ENCODE measurements at places on chromosomes 11 and 22.

DNA sequence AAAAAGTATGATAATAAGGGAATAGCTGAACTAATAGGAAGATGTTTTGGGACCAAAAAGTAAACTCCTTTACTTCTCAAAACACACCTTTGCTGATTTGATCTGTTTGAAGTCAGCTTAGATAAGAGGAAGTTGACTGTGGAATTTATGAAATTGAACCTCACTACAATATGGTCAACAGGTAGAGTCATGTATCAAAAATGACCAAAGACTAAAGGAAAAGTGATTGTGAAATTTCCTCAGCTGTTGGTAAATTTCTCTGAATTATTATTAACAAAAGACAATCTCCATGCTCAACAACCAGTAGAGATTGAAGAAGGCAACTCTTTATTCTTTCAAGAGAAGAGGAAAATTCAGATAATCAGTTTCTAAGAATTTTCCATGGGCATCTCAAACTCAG is 826.5 kb downstream of the KCNA4 start:
- no peak for DNase-seq

DNA sequence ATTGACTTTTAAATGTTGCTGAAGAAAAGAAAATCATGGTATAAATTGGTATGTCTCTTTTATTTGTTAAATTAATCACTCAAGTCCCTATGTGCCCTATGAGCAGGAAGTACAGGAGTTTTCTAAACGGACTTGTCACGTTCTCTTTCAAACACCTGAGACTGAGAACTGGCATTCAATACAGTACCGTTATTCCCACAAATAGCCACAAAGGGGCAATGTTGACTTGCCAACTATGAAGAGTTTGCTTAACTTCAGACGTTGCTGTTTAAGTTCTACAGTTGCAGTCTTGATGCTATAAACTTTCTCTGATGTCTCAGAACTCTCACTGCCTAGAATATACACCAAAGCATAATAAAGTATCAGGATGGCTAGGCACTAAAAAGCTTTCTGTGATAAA is 7.6 kb downstream of the OR56A1 start:
- peak; percentile 4 for DNase-seq

DNA sequence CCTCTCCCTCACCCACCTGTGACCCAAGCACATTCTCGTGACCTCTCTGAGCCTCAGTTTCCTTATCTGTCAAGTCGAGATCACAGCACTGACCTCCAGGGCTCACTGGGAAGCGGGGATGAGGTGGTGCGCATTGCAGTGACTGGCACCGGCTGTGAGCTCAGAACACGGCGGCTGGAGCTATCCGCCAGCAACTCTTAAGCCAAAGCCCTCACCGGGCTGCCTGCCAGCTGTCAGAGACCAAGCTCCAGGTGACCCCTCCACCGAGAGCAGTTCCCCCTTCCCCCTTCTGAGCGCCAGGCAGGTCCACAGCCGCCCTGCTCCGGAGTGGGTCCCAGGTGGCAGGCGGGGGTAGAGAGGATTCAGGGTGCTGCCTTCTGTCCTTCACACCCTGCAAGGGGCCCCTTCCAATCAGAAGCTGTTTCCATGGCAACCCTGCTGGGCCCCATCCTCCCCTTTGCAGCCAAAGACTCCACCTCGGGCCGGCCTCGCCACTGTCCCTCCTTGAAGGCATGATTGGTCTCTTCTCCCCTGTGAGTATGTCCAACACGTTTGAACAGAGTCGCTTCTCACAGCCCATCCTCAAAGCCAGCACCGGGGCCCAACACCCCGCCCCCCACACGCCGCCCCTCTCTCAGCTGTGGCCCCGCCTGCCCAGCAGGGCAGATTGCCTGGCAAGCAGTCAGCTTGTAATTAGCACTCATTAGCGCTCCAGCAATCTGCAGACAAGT is 98.7 kb downstream of the WNT7B start:
- DNase-seq = no peak

DNA sequence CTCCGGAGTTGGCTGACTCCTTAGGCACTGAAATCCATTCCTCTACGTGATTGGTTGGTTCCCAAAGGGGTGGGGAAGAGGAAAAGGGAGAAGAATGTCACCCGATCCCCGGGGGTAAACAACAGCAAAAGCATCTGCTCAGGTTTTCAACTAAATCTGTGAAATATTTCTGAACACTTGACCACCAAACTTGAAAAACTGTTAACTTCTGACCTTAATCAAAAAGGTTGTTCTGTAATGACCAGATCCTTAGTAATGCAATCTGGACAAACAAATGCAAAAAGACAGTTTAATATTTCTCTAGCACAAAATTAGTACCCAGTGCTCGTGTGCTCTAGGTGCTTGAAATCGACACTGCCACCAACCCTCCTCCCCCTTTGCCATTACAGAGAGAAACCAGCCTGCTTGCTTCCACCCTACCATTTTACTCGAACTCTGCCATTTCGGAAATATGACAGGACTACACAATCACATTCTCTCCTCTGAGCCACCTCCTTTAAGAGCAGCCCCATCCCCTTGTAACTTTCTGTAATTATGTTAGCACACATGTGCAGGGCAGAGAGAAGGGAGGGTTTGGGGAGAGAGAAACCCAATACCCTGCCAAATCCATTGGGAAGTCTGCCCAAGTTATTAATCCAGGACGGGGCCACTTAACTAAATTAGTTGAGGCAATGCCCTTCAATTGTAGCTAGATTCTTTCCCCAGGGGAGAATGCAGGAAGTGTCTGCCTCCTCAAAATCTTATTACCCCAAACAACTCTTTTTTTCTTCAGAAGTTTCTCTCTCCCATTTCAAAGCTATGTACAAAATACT is 113.8 kb downstream of the RBFOX2 start:
- no peak for DNase-seq

DNA sequence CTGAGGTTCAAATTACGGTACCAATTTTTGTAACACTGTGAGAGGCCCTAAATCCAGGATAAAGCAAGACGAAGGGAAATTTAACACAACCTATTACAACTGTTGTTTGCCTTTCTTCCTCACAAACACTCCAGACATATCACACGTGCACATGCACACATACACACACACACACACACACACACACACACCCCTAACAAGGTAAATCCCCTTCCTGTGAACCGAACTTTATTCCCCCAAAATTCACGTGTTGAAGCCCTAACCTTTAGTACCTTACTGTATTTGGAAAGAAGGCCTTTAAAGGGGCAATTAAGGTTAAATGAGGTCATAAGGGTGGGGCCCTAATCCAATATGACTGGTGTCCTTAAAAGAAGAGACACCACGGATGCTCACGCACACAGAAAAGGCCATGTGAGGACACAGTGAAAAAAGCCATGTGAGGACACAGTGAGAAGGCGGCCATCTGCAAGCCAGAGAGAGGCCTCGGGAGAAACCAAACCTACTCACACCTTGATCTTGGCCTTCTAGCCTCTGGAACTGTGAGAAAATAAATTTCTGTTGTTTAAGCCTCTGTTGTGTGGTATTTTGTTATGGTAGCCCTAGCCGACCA is 1.8 kb downstream of the SERGEF start:
- DNase-seq = peak; percentile 1

DNA sequence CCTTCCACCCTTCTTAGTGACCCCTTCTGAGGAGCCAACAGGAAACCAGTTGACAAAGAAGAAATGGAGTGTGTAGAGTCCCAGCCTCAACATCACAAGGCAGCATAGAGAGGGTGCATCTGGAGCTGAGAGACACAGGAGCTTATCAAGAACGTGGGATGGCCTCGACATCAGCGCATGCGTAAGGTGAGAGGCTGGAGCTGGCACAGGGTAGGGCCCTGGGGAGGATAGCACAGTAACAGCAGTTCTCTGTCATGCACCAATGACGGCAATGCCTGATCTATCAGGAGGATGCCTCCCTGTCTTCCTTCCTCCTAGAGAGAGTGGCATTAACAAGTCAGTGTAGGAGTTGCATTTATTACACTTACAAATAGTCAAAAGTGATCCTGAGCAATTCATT is 426.1 kb downstream of the NTM start:
- DNase-seq = no peak

DNA sequence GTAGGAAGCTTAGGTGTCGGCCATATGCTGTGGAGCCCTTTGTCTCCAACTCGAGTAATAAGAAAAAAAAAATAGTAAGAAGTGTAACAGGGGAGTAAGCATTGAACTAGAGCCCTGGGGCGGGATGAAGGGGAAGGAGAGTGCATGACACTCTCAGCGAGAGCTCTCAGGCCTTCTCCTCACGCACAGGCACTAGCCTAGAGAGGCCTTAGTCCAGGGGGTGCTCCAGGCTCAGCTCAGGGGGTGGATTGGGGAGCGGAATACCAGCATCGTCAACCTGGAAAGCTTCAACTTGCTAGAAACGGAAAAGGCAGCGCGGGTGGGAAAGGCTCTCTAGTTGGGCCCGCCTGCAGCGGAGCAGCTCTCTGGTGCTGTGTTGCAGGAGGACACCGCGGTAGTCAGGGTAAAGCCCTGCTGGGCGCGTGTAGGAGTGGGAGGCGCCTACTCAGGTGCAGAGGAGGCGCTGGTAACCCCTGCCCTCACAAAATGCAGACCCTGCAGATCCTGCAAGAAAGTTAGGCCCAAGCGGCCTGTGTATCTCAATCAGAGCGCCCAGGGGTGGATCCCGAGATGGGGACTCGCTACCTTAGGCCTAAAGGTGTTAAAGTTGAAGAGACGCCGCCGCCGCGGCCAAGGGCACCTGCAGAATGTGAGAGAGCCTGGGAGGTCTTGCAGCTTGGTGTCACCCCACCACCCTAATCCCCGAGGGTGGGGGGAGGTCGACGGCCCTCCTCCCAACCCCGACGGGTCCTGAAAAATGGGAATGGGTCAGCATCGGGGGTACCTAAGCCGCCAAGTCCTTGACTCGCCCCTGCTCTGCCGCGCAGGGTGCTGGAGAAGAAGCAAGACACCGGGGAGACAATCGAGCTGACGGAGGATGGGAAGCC is 2.8 kb downstream of the SLC17A6 start:
- no peak for DNase-seq

- no peak for DNase-seq
Observed at GRCh38 chr11:73312851-73313327, 4.8 kb downstream of the ARHGEF17 start.

GRCh38 chr22:44423556-44424358 is 74.3 kb downstream of the RTL6 start:
- DNase-seq = no peak

DNA sequence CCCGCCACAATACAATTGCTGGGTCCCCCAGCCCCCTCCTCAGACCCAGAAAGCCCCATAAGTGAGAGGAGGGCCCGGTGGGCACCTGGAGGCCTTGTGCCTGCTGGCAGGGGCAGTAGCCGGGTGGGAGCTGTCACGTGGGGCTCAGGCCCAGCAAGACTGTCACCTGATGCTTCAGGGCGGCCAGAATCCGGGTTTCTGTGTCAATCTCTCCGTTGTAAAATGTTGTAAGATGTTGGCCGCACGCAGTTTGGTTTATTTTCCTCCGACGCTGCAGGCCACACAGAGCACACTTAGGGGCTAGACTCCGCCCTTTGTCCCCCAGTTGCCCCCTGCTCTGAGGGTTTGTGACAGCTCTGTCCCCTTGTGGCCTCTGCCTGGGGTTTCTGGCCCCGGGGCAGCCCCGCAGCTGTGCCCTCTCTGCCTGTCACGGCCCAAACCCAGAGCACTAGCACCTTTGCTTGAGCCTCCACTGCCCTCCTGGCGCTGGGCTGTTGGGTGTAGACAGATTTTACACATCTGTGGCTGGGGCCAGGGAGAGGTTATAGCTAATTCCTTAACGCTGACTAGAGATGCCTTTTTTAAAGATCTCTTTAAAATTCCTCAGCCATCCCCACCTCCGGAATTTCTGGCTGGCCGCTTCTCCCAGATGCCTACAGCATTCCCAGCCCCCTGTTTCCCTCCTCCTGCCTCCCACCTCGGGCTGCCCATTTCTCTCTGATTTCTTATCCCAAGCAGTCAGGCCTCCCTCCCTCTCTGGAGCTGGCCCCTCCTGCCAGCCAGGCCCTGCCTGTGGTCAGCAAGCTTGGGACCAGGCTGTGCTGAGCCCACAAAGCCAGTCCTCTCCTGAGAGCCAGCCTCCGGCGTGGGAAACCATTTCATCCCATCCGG is 3.2 kb upstream of the PRR5 start:
- DNase-seq = no peak

DNA sequence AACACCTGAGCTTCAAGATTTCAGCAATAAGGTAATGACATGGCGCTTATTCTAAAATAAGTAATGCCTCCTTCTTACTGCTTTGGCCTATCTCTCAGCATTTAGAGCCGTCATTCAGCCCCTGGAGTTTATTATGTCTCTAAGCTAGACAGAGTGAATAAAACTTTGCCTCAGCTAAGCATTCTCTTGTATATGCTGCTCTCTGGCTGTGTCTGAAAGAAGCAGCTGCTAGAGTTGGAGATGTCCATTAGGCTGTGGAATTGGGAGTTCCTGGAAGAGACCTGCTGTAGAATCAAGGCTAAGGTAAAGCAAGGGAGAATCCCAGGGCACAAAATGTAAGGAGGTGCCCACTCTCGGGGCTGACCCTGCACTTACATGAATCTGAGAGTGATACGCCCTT is 35.5 kb upstream of the TTC12 start:
- no peak for DNase-seq

GRCh38 chr11:105100206-105100605 is 39.4 kb downstream of the CARD18 start:
- peak; percentile 23 for DNase-seq

DNA sequence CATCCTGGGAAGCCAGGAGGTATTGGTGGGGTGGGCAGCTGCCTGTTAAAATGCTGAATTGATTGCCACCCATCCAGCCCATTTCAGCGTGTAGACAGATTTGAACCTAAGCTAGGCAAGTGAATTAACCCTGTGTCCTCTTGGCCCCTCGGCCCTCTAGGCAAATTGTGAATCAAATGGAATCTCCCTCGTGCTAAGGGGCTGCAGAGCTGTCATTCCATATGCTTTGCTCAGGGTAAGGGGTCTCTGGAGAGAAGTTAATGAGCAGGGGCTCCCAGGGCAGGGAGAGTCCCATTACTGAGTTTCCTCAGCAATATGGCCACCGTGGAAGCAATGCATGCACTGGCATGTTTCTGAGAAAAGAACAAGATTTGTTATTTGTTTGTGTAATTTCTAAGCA is 117.7 kb upstream of the RCN1 start:
- DNase-seq = no peak

- DNase-seq = no peak
Observed at GRCh38 chr22:49227670-49228069, 600.0 kb downstream of the BRD1 start.

DNA sequence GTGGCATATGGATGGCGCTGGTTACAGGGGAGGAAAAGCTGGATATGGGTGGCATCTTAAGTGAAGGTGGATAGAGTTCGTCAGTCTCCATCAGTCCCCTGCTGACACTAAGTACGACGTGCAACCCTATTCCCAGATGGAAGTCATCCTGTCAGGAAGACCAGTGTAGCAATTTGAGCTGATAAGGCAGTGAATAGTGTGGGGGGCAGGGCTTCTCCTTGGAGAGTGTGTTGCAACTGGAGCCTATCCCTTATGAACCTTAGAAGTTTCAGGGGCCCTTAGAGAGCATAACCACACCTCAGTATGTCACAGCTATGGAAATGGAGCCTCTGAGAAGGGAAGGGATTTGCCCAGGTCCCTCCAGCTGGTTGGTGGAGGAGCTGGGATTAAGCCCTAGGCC is 36.1 kb upstream of the ANKK1 start:
- DNase-seq = no peak

DNA sequence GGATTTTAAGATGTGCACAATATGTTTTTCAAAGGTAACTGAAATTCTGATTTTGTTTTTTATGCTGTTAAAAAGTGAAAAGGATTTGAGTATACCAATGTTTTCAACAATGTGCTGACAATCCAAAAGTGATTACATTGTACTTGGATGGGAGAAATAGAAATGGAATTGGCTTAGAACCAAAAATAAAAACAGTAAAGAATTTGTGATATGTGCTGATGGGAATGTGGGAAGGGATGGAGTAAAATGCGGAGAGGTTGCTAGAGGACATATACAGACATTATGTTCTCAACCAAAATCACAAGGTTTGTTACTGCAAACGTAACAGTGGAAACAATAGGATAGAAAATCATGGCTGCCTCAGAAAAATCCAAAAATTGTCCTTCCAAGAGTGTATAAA is 279.3 kb upstream of the TENM4 start:
- no peak for DNase-seq

Data from central memory CD4-positive, alpha-beta T cell (primary cell).